ENCODE measurements at places on chromosomes 1 and 21.
A peak's percentile ranks its signal among the peaks of the same experiment; 100 is the strongest.

DNA sequence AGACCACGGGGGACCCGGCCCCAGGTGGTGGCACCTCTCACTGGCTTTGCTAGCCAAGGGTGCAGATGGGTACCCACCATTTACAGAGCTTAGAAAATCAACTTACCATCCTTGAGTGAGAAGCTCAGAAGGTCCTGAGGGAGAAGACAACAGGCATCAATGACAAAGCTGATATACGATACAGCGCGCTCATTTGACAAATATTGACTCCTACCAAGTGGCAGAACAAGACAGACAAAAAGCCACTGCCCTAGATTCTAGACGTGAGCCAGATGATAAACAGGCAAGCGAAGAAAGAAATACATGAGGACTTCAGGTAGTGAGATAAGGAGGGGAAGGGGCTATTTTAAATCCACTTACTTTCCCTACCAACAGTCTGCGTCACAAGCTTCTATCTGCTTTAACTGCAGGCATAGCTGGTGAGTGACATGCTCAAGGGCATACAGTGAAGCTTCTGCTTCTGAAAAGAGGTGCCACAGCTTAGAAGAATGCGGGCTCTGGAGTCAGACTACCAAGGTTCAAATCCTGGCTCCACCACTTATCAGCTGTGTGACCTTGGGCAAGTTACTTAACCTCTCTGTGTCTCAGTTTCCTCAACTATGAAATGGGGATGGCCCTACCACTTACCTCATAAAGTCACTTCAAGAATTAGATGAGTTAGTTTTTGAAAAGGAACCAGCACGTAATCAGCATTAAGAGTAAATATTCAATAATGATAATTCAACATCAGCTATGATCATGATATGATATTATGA, 29.1 kb downstream of the TMCO4 start:
- no peak for DNase-seq

- no peak for DNase-seq
Observed at GRCh38 chr1:33460947-33461629, 11.4 kb upstream of the ZSCAN20 start.

GRCh38 chr1:3168678-3169077, 99.7 kb downstream of the PRDM16 start:
- DNase-seq: peak; percentile 34

DNA sequence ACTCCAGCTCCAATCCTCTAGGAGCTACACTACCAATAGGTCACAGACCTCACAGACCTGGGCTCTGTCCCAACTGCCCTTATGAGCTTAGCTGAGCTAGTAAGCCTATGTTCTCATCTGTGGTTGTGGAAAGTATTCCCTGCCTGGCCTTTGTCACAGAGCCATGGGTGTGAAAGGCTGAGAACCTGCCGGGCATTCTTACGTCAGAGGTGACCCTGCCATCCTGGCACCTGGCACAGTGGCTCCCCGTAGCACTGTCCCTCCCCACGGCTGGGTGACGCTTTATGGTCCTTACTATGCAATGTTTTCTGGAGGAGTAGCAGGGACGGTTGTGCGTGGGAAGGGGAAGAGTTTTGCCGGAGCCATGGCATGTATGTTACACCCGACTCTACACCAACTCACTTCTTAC, 3.5 kb downstream of the TNFRSF1B start:
- no peak for DNase-seq

GRCh38 chr1:214067853-214068703, 80.3 kb downstream of the PROX1 start:
- no peak for DNase-seq

- peak; percentile 44 for DNase-seq
Observed at GRCh38 chr1:100188617-100189016, 10.6 kb upstream of the LRRC39 start.

- DNase-seq: peak; percentile 87
Observed at GRCh38 chr1:145845514-145846161, at the start of gene NUDT17. TSS of gene NUDT17 (plus strand) at chr1:145845630. CDS start at chr1:145845641, 11 bp downstream.

GRCh38 chr1:193592317-193592716, 405.9 kb upstream of the B3GALT2 start:
- DNase-seq: no peak

- no peak for DNase-seq
Observed at GRCh38 chr1:225500624-225501192, 72.9 kb upstream of the LBR start.

DNA sequence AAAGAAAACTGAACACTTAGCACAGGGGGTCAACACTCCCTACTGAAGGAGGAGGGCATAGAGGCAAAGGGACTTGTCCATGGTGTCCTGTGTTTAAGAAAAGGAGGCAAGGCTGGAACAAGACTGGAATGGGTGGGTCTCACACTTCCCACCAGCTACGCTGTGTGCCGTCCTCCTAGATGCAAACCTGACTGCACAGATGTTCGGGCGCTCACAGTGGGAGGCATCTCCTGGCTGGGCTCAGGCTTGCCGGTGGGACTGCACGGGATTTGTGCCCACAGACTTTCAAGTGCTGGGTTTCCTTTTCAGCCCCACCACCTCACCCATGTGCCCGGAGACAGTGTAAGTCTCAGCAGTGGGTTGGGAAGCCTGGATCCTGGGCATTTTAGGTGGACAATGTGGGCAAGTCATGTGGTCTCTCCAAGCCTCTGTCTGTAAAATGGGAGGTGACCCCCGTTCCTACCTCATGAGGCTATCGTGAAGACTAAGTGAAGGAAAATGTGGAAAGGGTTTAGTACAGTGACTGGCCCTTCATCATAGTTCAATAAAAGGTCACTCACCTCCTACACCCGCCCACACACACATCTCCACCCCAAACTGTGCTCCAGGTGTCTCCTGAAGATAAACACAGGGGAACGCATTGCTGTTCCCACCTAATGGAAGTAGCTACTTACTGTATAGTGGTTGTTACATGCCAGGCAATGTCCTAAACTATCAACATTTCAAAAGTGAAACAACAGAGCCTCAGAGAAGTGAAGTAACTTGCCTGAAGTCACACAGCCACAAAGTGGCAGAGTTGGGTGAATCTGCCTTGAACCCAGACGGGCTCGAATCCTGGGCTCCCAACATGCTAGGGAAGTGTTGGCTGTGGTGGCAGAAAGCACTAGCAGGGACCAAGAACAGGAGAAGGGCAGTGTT, 36.0 kb downstream of the ATP1A1 start:
- DNase-seq: no peak

GRCh38 chr1:7227654-7228053, 442.4 kb downstream of the CAMTA1 start:
- DNase-seq: no peak

DNA sequence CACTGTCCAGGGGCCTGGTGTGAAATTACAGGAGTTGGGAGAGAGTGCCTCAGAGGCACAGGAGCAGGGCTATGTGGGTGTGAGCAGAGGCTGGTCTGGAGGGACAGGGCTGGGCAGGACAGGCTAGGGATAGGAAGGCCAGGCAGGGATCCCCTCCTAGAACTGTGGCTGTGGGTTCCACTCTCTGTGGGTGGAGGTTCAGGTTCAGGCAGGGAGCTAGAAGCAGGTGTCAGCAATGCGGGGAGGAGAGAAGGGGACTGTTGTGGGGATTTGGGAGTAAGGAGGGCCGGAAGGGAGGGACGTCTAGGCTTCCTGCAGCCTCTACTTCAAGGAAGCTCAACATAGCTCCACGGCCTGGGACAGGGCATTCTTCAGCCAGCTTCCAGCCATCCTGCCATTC, 8.3 kb upstream of the GPR61 start:
- DNase-seq: no peak

DNA sequence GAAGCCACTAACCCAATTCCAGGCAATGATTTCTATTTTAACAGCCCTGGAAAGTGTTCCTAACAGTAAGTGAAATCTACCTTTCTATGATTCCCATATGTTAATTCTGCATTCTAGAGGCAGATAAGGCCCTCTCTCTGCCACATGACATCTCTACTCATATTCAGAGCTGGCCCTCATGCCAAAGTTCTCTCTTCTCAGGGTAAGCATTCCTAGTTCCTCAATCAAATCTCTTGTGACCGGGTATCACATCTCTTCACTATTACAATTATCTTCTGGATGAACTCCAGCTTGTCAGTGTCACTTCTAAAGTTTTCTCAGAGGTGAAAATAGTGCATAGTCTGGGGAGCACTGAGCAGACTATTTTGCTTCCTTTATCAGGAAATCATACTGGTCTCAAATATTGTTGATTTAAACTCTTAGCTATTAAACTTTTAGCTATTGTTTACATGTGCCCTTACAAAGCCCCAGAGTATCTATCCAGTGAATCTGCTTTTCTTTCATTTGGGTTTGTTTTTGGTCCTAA, 66.4 kb upstream of the TNFSF18 start:
- DNase-seq: no peak

DNA sequence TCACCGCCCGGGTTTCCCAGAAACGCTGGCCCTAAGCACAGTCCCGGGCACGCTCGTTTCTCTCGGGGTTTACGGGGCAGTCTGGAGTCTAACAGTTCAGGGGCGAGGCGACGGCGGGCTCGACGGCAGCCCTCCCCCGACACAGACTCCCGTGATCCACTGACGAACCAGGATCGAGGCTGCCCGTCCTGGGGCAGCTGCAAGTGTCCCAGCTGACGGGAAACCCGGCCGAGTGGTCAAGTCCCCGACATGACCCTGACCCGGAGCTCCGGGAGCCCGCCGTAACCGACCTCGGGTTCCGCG, 494 bp downstream of the UBE2J2 start:
- DNase-seq: no peak

DNA sequence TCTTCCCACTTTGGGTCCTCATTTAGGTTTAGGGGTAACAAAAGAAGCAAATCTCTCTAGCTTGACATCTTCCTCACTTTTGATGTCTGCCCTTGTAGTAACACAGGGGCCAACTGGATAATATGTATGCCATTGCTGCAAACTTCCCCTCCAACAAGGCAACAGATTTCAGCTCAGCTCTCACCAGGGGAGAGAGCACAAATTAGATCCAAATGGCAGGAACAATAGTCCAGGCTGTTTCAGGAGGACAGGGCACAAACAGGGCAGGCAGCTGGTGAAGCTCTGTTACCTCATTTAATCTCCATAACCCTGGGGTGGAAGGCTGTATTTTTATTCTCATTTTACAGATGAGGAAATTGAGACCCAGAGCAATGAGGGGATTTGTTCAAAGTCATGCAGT, 4.3 kb upstream of the PIK3R3 start:
- no peak for DNase-seq

GRCh38 chr1:165052936-165053335, 303.6 kb downstream of the LMX1A start:
- no peak for DNase-seq

DNA sequence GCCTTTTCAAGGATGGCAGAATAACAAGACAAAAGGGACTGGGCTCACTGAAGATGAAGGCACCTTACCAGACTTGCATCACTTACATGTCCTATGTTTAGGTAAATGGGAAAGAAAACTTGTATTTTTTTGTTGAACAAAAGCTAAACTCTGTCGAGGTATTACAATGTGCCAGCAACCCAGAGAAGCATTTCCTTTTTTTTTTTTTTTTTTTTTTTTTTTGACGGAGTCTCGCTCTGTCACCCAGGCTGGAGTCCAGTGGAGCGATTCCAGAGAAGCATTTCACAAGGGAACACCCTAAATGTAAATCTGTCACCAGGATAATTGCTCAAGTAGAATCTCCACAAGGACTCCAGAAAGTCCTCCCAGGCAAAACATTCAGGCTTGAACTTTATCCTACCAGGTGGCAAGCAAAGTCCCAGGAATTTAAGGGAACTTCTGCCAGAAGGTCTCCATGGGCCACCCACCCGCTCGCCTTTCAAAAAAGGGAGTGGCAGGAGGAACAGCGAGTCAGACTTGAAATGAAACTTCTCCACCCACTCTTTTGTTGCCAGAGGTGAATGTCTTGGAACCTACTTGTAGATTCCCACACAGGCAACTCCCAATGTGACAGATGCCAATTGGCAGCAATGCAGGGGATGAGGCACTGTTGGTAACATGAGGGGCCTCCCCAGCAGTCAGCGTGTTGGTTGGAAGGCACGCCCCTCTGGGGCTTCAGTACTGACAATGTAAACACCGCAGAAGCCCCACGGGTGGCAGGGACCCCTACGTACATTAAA, 125.0 kb downstream of the TIAM1 start:
- DNase-seq: no peak

- DNase-seq: peak; percentile 36
Observed at GRCh38 chr21:30434033-30434631, 4.1 kb downstream of the KRTAP13-4 start.

DNA sequence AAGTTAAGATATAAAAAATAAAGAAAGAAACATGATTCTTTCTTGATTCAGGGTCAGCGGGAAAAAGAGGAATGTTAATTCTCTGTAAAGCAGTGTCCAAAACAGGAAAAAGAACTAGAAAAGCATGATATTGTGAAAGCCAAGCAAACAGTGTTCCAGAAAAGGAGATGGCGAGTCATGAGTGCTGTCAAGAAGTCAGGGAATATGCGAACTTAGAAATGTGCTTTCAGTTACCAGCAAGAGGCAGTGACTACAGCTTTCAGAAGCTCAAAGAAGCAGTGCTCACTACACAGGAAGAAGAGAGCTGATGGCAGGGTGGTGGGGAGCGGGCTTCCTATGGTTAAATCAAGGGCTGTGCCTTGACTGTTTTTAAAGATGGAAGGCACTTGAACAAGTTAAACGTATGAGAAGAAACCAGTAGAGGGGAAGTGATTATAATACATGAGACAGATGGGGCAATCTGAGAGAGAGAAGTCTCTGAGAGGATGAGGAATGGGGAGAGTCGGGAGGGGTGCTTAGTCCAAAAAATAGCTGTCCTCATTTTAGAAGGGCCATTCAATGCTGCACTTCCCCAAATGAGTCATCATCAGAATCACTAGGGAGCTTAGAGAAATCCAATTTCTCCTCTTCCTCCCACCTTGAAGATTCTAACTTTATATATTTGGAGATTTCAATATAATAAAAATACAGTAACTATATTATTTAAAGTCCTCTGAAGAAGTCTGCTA, 90.4 kb downstream of the KCNK1 start:
- DNase-seq: no peak

- DNase-seq: peak; percentile 28
Observed at GRCh38 chr21:24023936-24024335, 1583.3 kb downstream of the MRPL39 start.

- no peak for DNase-seq
Observed at GRCh38 chr21:33032434-33033047, 6.8 kb downstream of the OLIG2 start.

DNA sequence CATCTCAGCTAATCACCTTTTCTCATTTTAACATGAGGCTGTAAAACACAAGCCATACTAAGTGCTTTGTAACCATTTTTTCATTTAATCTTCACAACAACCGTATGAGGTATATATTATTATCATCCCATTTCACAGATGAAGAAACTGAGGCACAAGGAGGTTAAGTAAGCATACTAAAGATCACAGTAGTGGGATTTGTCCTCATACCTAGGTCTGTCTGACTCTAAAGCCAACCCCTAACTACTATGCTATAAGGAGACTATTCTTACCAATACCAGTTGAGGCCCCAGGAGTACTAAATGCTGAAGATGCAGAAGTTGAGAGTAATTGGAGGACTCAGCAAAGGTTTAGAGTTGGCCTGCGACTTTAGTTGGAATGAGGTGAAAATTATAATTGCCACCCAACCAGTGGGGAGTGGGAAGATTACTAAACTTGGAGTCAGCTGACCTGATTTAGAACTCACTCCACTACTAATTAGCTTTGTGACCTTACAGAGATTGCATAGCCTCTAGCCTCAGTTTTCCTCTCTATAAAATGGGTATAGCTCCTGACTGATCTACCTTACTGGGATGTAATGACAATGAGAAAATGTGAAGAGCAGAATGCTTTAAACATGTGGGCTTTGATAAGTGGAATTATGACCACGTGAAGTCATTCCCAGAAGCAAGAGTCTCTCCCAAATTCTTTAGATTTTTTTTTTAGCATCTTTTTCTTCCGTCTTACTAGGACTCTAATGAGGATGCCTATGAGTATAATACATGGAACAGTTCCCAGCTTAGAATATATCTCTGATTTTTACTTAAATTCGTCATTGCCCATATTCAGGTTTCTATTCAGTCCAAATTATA, 85.8 kb upstream of the IPO9 start:
- DNase-seq: no peak

All from SHP77 (cell line).